Heart left ventricle (tissue), 16 donors: ENCODE measurements at places on chromosomes 12 and 14.

- no peak for DNase-seq
Observed at GRCh38 chr14:56709201-56709600, 101.1 kb downstream of the OTX2 start.

DNA sequence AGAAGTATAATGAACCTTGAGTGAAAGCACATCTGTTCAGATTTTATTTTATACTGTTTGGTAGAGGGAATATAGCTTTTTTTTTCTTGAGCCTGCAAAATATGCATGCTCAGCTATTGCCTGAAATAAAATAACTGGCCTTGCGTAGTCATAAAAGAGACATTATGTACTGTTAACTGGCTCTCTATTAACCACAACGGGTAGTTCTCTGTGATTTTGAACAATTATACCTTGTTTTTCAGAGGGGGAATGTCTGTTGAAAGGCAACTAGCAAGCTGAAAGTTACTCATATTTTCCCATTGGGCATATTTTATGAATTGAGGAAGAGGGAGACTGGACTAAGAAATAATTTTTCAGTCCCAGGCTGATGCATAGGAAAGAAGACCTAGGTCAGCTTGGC lies 62.6 kb downstream of the FIGNL2 start:
- DNase-seq, result no peak

DNA sequence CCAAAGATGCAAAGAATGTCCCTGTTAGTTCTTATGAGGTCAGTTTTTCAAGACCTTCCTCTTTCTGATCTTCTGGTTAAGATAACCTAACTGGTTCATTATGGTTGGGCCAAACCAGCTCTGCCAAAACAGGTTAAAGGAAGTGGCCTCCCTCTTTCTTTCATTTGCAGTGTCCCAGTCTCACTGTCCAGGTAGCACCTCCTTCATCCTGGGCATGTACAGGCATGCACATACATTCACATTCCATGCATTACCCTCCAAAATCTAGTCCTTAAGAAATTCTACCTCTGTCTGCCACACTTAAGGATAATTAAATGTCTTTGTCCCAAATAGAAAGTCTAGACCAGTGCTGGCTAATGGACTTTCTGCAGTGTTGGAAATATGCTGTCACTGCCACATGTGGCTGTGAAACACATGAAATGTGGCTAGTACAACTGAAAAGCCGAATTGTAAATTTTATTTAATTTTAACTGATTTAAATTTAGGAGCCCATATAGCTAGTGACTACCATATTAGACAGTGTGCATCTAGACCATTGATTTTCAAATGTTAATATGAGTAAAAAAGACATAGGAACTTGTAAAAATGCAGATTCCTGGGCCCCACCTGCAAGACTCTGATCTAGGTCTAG lies 169.3 kb downstream of the PCNX1 start:
- DNase-seq, result no peak

- no peak for DNase-seq
Observed at GRCh38 chr14:63398952-63399351, 80.2 kb upstream of the GPHB5 start.

GRCh38 chr12:100489251-100489820 lies 15.7 kb downstream of the NR1H4 start:
- no peak for DNase-seq
